Activated CD4-positive, alpha-beta T cell treated with anti-CD3 and anti-CD28 coated beads for 1 hour (primary cell): ENCODE measurements at places on chromosomes 4 and X.

- DNase-seq: peak; percentile 12
Observed at GRCh38 chrX:150897421-150898320, 797 bp downstream of the CD99L2 start.

DNA sequence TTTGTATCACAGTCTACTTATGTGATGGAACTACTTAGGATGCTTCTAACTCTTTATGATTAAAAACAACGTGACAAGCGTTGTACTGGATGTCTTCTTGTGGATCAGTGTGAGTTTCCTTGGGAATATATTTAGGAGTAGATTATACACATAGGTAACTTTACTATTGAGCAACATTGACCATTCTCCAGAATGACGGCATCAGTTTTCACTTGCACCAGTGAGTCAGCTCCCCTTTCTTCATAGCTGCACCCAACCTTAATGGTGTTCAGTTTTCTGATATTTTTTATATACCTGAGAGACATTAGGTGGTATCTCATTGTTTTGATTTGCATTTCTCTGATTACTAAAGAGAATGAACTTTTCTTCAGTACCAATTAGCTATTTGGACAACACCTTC is 343.9 kb downstream of the ADGRL3 start:
- no peak for DNase-seq

- no peak for DNase-seq
Observed at GRCh38 chr4:8850830-8851188, 20.8 kb downstream of the HMX1 start.

GRCh38 chrX:16695079-16695676 is 17.3 kb downstream of the CTPS2 start:
- DNase-seq: peak; percentile 30

DNA sequence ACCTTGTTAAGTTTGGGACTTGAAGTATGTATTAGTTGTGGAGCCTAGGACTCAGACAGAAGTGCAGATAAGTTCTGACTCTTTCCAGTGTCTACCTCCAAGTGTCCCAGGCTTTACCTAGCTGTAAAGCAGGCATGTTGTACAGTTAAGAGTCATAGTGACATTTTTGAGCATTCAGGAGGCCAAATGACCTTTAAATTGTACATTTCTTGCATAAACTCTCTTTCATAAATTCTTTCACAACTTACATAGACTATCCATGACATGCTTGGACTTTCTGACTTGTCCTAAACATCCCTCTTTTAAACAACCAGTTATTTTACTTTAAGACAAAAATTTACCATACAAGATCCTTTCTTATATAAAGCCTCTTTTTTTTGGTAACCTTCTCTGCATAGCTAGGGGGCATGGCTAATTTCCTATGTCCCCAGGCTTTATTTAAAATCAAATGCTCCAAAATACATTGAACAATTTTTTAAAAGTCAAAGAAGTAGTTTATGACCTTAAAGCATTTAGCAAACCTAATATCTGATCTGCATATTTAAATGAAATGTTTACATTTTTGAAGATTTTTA is 40.1 kb upstream of the UGT8 start:
- DNase-seq: no peak
